Type B pancreatic cell (in vitro differentiated cells): ENCODE measurements at places on chromosomes 7 and 10.

- DNase-seq: no peak
These were observed 31.1 kb downstream of the CPVL start for GRCh38 chr7:29115130-29115687.

DNA sequence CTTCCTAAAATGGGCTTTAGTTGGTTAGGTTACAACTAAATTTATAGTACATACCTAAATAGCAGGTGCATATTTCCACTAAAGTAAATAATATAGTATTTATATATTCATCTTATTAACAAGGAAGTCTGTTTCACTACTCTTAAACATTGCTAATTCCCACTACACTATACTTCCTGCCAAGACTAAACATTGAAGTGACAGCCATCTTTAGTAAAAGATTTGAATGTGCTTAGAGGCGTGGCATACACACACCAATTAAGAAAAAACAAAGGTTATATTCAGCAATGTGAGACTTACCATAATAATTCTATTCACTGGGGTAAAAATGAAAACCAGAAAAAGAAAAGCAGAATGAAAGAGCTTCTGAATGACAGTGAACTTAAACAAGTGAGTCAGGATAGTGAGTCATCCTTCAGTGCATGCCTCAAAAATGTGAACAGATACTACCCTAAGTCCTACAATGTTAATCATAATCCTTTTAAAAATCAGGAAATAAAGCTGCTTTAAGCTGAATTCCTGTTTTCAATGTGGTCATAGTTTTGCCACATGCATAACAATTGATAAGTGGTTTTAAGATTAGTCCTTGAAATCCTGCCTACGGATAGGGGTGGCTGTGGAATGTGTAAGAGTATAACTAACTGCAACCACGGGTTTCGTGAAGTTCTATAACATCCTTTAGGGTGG lies 59.4 kb downstream of the USP6NL start:
- no peak for DNase-seq

- no peak for DNase-seq
These were observed 12.1 kb upstream of the MCU start for GRCh38 chr10:72679838-72680241.

GRCh38 chr10:95798096-95798855 lies 42.3 kb downstream of the ENTPD1 start:
- no peak for DNase-seq

GRCh38 chr10:88920986-88921593 lies 31.5 kb downstream of the ACTA2 start:
- DNase-seq: no peak

DNA sequence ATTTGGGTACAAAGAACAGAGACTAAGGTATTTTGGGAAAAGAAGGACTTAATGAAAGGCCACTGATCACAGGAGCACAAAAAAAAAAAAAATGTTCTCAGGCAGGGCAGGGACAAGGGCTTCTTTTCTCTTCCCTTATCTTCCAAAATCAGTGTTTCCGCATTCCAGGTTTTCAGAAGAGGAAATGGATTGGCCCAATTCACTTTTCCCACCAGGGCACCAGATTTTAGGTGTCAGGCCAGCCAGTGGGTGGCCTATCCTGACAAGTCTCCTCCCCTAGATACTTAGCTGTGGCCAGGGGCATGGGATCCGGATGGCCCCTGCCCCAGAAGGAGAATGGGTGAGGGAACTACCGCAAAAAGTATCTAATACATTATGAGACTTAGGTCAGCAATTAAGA lies 88.9 kb upstream of the WAC start:
- no peak for DNase-seq

DNA sequence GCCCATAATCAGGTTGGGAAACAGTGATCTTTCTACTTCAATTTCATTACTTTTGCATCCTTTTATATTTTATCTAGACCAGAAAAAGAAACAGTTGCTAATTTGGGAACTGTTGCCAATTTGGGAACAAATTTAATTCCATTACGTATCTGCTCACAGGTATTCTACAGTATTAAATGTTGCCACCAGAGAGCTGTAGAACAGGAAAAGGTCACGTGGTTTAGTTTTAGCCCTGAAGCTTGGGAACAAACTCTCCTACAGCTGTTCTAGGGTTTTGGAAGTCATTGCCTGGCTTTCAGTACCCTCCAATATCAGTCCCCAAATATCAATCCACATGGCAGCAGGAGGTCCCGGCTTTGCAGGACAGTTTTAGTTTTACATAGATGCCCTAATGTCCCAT lies 172.7 kb downstream of the DGKI start:
- no peak for DNase-seq

DNA sequence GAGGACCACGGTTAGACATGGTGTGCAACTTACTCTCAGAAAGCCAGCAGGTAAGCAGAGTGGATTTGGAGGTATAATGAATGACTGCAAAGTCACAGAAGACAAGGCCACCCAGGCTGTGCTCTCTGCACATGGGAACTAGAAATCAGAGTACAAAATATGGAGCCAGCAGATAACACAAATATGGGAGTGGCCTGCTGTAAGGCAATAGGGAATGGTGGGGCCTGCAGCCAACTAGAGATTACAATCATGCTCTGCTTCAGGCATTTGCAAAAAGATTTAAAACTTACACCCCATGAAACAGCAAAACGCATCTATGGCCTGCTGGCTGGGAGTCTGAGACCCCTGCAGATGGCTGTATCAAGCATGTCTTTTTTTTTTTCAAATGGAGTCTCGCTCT lies 47.0 kb downstream of the RGS10 start:
- DNase-seq: no peak

GRCh38 chr7:47763063-47763974 lies 181.4 kb upstream of the TNS3 start:
- DNase-seq: no peak

GRCh38 chr7:101517304-101517703 lies 111.8 kb downstream of the MYL10 start:
- no peak for DNase-seq

- no peak for DNase-seq
These were observed 47.7 kb downstream of the TNRC18 start for GRCh38 chr7:5375925-5376324.

DNA sequence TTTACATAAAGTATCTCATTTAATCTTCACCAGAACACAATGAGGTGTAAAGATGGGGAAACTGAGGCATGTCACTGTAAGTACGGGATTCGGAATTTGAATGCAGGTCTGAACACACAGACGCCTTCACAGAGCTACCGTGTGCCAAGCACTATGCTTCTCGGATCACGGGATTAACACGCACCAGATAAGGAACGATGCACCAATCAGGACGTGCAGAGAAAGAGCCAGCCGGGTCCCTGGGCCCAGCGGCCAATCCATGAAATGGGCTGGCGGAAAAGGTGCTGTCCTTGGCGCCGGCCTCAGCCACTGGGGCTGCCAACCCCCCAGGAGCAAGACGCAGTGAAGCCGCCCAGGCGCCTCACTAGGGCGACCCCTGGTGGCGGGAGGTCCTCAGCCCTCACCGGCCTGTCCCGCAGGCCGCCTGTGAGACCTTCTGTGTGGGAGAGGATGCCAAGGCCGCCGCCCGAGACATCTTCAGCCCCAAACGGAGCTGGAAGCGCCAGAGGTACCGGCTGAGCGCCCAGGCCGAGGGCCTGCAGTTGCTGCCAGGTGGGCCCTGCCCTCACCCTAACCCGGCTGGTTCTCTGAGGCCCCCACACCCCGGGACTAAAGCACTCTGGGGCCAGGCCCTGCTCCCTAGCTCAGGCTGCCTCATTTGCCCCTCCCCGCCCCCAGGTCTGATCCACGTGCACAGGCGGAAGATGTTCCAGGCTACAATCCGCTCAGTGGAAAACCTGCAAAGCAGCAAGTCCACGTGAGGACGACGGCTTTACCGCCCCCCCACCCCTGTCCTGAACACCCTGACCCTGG lies 15.6 kb downstream of the ATG9B start:
- DNase-seq: no peak

DNA sequence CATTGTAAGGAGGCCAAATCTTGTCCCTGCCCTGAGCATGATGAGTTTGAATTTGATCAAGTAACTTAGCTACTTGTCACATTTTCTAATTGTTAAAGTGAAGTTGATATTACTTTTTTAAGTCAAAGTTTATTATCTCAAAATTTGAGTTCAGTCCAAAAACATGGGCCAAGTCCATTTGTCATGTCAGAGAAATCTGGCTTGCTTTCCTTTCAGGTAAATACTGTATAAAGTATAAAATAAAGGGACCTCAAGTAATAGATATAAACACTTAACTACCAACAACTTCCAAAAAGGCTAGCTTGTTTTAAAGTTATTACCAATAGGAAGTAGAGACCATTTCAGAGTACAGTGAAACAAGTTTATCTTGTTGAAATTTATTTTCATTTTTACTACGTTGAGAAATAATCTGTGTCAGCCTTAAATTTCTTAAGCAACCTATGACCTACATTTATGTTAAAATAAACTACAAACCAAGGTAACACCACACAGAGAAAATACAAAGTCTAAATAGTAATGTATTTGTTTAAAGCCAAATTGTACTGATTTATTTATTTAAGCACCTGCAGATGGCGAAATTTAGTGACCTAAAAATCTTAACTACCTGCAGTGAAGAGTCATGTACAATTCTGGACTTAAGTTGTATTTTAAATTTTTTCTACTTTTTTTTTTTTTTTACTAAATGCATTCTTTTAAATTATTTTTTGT lies 36.5 kb downstream of the FHIP2A start:
- DNase-seq: no peak
